ENCODE measurements at places on chromosomes 4 and X.

DNA sequence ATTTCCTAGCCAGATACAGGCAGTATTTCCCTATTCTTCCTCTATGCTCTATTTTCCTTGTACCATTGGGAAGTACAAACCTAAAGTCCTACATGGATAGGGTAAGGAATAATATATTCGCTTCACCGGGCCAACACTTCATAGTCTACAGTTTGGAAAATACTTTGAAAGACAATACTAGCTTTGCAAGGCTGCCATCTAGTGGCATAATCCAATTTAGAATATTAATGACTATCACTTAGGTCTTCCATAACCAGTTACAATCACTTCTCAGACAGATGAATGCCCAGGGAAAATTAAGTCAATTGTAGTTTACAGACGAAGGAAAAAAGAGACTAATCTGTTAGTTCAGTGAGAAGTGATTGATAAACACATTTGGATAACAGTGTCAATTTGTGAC, 141.0 kb upstream of the FAM47C start:
- H3K36me3 ChIP-seq: no peaks in the 10 kb centered on the region
- H3K4me3 ChIP-seq: no peak overlapping the region
- H3K27me3 ChIP-seq: no peaks in the 10 kb centered on the region
- H3K27ac ChIP-seq: no peak overlapping the region
- no peaks in the 10 kb centered on the region for H3K4me1 ChIP-seq
- DNase-seq: no peak

- H3K4me3 ChIP-seq: no peak overlapping the region
- no peak overlapping the region for H3K27ac ChIP-seq
- no peaks in the 10 kb centered on the region for H3K27me3 ChIP-seq
- H3K36me3 ChIP-seq: no peaks in the 10 kb centered on the region
- no peaks in the 10 kb centered on the region for H3K4me1 ChIP-seq
These were observed 30.6 kb downstream of the TRIM61 start for GRCh38 chr4:164946810-164947209.

DNA sequence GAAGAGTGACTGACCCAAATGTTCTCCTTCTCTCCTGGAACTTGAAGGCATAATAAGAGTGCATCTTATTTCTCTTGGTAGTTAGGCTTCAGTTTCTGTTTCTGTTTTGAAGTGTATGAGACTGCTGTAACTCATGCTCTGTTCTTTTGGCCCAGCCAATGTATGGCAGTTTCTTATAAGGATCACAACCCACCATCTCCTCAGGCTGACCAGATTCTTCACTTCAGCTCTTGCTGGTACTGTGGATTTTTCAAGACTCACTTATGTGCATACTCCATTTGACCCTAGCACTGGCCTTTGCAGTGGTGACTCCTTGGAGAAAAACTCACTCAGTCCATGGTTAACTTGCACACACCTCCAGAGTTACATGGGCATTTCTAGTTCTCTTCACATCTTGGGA, 9.6 kb upstream of the YTHDC1 start:
- no peaks in the 10 kb centered on the region for H3K27me3 ChIP-seq
- no peaks in the 10 kb centered on the region for H3K4me1 ChIP-seq
- no peak for DNase-seq

GRCh38 chrX:148670277-148670676, 169.9 kb downstream of the AFF2 start:
- no peak overlapping the region for H3K27ac ChIP-seq
- no peak for DNase-seq
- no peaks in the 10 kb centered on the region for H3K27me3 ChIP-seq
- no peak overlapping the region for H3K4me3 ChIP-seq
- H3K36me3 ChIP-seq: no peaks in the 10 kb centered on the region

- no peaks in the 10 kb centered on the region for H3K27me3 ChIP-seq
- no peaks in the 10 kb centered on the region for H3K36me3 ChIP-seq
- H3K27ac ChIP-seq: no peak overlapping the region
These were observed 570.6 kb downstream of the SPRY1 start for GRCh38 chr4:123966990-123967769.

GRCh38 chr4:182853731-182854330, 63.4 kb downstream of the DCTD start:
- H3K36me3 ChIP-seq: no peaks in the 10 kb centered on the region
- H3K4me3 ChIP-seq: no peak overlapping the region
- no peaks in the 10 kb centered on the region for H3K4me1 ChIP-seq
- H3K27ac ChIP-seq: no peak overlapping the region

DNA sequence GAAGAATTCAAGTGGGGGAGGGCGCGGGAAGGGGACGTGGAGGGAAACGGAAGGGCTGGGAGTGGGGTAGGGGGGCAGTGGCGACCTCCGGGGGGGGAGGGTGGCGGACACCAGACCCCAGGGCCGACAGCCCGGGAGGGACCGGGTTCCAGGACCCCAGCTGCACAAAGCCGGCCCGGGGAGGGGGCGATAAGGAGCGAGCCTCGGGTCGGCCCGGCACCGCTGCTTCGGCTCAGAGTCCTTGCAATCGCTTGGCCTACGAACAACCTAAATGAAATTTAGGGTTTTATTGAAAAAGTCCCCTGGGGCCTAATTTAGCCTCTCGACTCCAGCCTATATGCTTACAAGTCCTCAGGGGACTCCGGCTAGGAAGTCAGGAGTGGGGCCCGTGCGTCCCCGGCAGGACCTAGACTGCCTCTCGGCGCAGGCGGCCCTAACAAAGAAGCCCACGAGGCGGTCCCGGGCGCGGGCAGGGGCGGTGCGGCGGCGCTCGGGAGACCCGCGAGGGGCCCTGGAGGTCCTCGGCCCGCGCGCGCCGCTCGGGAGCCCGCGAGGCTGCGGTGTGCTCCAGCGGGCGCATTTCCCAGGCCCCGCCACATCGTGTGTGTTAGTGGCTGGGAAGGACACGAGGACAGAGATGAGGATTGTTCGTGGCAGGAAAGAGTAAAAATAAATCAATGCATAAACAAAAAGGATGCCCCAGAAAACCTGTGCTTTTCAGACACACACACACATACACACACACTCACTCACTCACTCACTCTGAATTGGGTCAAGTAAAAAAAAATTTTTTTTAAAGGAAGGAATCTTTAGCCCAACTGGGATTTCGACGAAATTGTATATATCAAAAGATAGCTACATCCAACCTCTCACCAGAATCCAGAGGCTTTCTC, 70.0 kb downstream of the MGST2 start:
- H3K36me3 ChIP-seq: no peaks in the 10 kb centered on the region
- no peaks in the 10 kb centered on the region for H3K27me3 ChIP-seq
- DNase-seq: peak; percentile 67
- peak overlapping the region; percentile 66 for H3K4me3 ChIP-seq
- H3K27ac ChIP-seq: peak overlapping the region; percentile 81

DNA sequence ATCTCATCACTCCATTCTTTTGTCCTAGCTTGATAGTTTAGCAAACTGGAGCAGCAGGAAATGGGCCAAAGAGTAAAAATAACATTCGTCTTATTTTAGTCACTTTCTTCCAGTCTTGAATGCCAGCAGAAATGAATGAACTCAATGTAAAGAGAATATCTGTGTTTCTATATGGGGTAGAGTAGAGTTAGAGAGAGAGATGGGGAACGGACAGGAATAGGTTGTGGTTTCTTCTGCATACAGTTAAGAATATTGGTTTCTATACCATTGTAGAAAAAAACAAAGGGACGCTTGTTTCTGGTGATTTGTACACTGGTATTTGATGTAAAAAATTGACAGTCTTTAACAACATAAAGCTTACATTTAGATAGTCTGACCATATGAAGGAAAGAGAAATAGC, 8.9 kb downstream of the GPR174 start:
- H3K27ac ChIP-seq: no peak overlapping the region
- no peak for DNase-seq
- H3K4me1 ChIP-seq: no peaks in the 10 kb centered on the region
- no peaks in the 10 kb centered on the region for H3K36me3 ChIP-seq
- H3K4me3 ChIP-seq: no peak overlapping the region

DNA sequence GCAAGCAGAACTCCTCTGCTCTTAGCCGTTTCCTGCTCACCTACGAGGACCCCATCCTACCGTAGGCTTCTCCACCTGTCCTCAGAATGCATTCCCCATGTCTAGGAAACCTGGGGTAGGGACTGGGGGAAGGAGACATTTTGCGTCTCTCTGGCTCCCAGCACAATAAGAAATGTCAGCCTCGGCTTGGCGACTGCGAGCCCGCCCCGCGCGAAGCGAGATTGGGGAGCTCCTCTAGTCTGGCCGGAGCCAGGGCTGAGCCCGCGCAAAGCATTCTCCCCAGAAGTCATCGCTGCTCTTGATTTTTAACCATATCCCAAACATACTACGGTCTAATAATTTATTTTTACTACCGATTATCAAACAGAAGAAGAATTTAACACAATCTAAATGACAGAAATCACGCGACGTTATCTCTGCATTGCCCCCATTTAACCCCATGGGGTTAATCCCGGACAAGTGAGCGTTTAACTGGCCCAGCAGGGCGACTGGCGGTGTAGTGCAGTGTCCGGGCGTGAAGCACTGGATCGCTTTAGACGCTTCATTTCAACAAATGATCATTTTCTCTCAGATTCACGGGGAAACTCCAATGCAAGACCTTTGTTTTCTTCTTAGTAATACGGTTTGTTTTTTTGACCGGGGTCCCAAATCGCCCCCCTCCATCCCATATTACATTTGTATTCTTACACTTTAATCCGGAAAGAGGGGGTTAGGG, 8.0 kb upstream of the PITX2 start:
- H3K4me3 ChIP-seq: no peak overlapping the region
- DNase-seq: no peak
- peaks cover 10% of the 10 kb centered on the region for H3K4me1 ChIP-seq
- H3K27me3 ChIP-seq: peaks cover 27% of the 10 kb centered on the region
- H3K27ac ChIP-seq: no peak overlapping the region

DNA sequence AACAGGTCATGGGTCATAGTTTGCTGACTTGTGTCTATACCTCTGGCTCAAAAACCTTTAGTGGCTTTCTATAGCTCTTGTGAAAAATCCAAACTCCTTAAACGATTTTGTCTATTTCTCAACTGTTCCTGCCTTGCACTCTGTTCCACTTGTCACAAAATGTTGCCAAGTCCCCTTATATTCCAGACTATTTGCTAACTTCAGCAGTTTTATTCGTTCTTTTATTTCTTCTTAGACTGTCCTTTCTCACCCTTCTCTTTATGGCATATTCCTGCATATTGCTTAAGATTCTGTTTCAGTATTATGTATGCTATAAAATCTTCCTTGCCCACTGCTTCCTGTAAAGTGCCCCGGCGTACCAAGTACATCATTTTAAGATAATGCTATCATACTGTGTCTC, 80.8 kb downstream of the RAB28 start:
- no peaks in the 10 kb centered on the region for H3K36me3 ChIP-seq
- no peak overlapping the region for H3K27ac ChIP-seq
- H3K4me3 ChIP-seq: no peak overlapping the region
- no peaks in the 10 kb centered on the region for H3K4me1 ChIP-seq

- no peak for DNase-seq
- no peaks in the 10 kb centered on the region for H3K27me3 ChIP-seq
- H3K36me3 ChIP-seq: no peaks in the 10 kb centered on the region
- no peaks in the 10 kb centered on the region for H3K4me1 ChIP-seq
- H3K27ac ChIP-seq: no peak overlapping the region
- H3K4me3 ChIP-seq: no peak overlapping the region
These were observed 12.7 kb downstream of the TKTL1 start for GRCh38 chrX:154308108-154308946.

DNA sequence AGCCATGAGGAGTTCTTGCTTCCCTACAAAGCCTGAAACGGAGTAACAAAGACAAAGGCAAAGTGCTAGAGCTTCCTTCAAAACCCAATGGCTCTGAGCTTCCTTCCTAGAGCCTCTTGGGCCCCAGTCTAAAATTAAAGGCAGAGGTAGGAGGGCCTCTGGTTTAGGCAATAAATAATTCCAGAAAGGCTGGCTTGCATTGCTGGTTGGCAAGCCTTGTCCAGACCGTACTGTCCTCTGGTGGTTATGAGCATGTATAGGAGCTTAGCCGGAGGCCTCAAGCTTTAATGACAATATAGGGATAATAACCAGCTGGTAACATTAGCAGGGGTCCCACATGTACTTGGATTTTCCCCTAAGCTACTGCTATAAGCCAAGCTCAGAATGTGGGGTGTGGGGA, 237.3 kb downstream of the AR start:
- no peaks in the 10 kb centered on the region for H3K4me1 ChIP-seq
- peak overlapping the region; percentile 75 for H3K27ac ChIP-seq
- no peaks in the 10 kb centered on the region for H3K27me3 ChIP-seq
- peak; percentile 62 for DNase-seq
- H3K36me3 ChIP-seq: no peaks in the 10 kb centered on the region

DNA sequence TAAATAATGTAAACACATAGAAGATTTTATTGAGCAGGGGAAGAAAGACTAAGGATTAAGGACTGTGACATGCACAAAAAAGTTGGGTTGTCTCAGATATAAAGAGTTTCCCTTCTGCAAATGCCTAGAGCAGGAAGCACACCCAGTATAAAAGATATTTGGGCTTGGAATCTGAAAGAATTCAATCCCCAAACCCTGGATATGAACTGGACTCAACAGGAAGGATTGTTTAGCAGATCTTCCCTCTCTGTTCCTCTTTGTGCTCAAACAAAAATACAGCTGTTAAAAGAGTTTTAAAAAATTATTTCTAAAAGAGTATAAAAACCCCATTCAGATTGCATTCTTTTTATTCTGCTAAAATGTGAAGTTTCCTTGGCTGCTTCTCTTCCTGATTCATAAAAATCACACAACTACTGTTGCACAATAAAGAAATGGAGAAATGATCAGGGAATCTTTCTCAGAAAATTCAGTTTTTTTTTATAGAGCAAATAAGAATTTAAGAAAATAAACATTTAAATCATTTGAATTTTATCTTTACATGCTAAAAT, 71.4 kb downstream of the PDLIM5 start:
- no peaks in the 10 kb centered on the region for H3K36me3 ChIP-seq
- H3K27ac ChIP-seq: no peak overlapping the region
- H3K4me3 ChIP-seq: no peak overlapping the region
- DNase-seq: no peak

- no peak overlapping the region for H3K4me3 ChIP-seq
- H3K27ac ChIP-seq: no peak overlapping the region
- no peaks in the 10 kb centered on the region for H3K27me3 ChIP-seq
- H3K36me3 ChIP-seq: no peaks in the 10 kb centered on the region
- H3K4me1 ChIP-seq: no peaks in the 10 kb centered on the region
These were observed 406.0 kb downstream of the INPP4B start for GRCh38 chr4:142440093-142440492.

GRCh38 chr4:137804906-137805495, 272.7 kb upstream of the PCDH18 start:
- no peak overlapping the region for H3K4me3 ChIP-seq
- no peaks in the 10 kb centered on the region for H3K27me3 ChIP-seq
- H3K36me3 ChIP-seq: no peaks in the 10 kb centered on the region
- no peak for DNase-seq
- H3K27ac ChIP-seq: no peak overlapping the region

GRCh38 chrX:34578237-34578636, 78.8 kb downstream of the TMEM47 start:
- H3K4me1 ChIP-seq: no peaks in the 10 kb centered on the region
- no peak overlapping the region for H3K4me3 ChIP-seq
- no peak for DNase-seq
- H3K36me3 ChIP-seq: no peaks in the 10 kb centered on the region

DNA sequence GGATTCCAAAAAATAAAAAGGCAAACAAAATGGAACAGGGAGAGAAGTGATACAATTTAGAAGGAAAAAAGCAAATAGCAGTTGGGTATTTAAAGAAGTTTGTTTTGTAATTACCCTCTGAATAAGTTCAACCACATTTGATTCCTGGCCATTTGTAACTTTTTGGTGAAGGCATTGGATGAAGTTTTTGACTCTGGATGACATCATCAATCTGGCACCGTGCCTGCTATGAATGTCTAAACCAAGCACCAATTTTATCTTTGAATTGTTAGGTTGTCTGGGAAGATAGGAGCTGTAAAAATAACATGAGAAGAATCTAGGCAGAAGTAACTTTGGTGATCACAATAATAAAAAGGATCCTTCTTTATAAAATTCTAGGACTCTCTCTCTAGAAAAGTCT, 29.5 kb downstream of the TMPRSS11A start:
- no peaks in the 10 kb centered on the region for H3K27me3 ChIP-seq
- H3K27ac ChIP-seq: no peak overlapping the region
- H3K4me3 ChIP-seq: no peak overlapping the region
- no peaks in the 10 kb centered on the region for H3K4me1 ChIP-seq
- no peaks in the 10 kb centered on the region for H3K36me3 ChIP-seq
